ENCODE measurements at places on chromosomes 13 and 19. TPM values are rescaled to one million over a fixed set of nuclear protein-coding genes. Genes with fewer than 3 reads are reported as not detected.

TNFRSF19 gene
- 10.3 TPM for total RNA-seq

DACT3 gene
- total RNA-seq, result 13.8 TPM

BEST2 gene
- 1.2 TPM for total RNA-seq

C19orf85 gene
- not detected for total RNA-seq

SPACA4 gene
- 3.9 TPM for total RNA-seq

All from vagina (tissue), 2 donors.